Sigmoid colon (tissue), 7 donors: ENCODE measurements at places on chromosomes 11 and 22.

DNA sequence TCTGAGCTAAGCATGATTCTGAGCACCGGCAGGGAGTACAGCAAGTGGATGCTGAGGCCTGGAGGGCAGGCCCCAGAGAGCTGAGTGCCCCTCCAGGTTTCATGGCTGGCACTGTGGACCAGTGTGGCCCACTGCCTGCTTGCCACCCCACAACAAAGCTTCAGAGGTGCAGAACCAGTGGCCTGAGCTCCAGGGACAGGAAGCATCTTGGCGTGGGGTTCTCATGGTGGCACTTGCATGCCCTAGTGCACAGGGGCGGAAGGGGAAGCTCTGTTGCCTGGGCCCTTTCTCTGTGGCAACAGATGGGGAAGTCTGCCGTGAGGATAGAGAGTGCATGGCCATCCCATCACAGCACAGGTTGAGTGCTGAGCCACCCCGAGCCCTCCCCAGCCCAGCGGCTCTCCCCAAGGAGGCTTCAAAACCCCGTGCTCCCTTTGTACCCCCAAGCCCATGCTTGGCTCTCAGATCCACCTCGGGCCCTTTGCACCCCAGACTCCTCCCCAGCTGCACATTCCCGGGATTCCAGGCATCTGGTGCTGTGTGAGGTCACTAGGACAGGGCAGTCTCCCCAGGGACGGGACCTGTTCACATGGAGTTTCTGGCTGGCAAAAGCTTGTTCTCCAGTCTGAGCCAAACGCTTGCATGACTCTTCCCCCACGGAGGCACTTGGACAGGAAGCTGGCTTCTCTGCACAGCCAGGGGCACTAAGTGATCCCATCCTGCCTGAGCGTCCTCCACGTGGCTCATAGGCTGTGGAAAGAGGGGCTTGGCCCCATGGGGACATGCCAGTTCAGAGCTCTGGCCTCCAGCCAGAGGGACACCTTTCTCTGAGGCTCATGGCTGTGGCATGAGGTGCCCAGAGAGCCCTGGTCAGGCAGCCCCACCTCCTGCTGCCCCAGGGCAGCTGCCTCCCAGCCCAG is 4.2 kb downstream of the SLC25A1 start:
- peak; percentile 73 for DNase-seq

GRCh38 chr11:115927823-115928329 is 423.7 kb upstream of the CADM1 start:
- no peak for DNase-seq

DNA sequence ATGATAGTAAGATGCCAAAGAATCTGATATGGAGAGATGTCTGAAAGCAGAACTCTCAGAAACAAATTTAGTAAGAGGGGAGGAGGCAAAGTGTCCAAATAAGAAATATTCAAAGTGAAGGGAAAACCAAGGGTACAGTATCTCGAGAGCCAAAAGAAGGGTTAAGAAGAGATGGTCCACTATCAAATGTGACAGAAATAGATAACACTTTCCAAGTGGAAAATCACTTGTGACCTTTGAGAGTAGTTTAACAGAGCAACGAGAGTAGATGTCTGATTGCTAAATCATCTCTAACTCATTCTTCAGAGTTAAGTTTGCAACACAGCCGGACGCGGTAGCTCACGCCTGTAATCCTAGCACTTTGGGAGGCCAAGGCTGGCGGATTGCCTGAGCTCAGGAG is 4.3 kb upstream of the BUD13 start:
- DNase-seq: no peak

GRCh38 chr22:49676783-49677494 is 150.7 kb downstream of the BRD1 start:
- peak; percentile 46 for DNase-seq

DNA sequence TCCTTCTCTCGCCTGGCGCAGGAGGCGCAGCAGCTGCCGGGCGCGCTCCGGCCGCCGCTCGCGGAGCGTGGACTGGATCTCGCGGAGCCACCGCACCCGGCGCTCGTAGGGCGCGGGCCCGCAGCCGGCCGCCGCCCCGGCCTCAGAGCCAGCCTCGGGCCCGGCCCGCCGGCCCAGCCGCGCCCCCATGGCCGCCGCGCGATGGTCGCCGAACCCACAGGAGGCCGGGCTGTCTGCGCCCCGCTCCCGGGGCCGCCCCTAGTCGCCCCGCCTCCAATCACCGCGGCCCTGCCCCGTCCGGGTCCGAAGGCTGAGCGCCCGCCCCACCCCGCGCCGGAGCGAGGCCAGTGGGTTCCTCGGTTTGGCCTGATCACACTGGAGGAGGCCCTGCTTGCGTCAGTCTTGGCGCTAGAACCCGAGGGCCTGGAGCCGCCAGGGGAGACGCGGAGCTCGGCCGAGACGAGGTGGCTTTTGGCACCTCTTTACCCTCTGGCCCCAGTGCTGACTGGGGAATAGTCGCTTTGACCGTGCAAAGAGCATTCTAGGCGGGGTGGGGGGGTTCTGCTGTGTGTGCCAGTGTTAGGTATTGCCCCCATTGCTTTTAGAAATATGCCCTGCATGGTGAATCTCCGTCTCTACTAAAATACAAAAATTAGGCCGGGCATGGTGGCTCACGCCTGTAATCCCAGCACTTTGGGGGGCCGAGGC is at the start of gene LRRC75B:
Gene LRRC75B, minus strand, starts transcription at position 223 of the 708 bp plus-strand sequence. Its CDS starts 34 bp downstream, at position 189.
- DNase-seq: peak; percentile 97

GRCh38 chr11:66727282-66728037 is 1.6 kb downstream of the SPTBN2 start:
- DNase-seq: peak; percentile 59

- no peak for DNase-seq
Measured at GRCh38 chr11:47233989-47234668, 14.5 kb downstream of the ACP2 start.

- DNase-seq: no peak
Measured at GRCh38 chr11:106473089-106473722, 395.7 kb downstream of the AASDHPPT start.

DNA sequence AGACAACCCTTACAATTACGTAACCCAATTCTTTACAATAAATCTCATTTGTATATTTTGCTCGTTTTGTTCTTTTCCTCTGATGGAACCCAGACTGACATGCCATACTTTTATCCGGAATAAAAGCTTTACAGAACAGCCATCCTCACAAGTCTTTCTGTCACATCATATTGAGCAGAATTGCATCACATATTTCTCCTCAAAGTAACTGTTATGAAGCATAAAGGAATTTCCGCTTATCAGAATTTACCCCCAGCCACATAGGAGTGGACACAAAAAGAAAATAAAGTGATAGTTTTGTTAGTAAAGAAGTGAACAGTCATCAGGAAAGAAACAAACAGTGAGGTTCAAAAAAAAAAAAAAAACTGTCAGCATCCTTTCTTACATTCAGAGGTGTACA is 539.5 kb upstream of the LUZP2 start:
- no peak for DNase-seq

DNA sequence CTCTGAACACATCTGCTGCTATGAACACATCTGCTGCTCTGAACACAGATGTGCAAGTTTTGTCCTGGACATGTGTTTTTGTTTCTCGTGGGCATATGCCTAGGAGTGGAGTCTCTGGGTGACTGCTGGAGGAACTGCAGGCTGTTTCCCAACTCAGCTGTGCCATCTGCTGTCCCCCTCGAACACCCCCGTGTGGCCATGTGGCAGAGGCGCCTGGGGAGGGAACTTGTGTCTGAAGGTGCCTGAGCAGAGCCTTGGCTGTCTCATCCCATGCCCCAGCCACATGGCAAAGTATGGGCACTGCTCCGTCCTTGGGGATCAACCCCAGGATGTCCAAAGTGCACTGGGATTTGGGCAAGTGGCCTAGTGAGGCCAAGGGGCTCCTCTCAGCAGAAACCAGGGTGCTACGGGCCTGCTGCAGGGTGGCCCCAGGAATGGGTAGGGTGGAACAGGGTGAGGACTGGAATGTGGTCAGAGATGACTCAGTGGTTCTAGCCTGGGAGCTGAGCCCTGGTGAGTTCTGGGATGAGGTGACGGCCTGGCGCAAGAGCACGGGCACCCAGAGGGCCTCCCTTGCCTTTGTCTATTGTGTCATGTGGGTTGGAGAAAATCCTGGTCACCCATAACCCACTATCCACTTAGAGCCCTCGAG is 14.7 kb downstream of the GATD1 start:
- DNase-seq: no peak

- DNase-seq: no peak
Measured at GRCh38 chr11:66962247-66962646, 4.1 kb upstream of the PC start.

- peak; percentile 10 for DNase-seq
Measured at GRCh38 chr22:29183971-29184848, 21.5 kb upstream of the EMID1 start.

DNA sequence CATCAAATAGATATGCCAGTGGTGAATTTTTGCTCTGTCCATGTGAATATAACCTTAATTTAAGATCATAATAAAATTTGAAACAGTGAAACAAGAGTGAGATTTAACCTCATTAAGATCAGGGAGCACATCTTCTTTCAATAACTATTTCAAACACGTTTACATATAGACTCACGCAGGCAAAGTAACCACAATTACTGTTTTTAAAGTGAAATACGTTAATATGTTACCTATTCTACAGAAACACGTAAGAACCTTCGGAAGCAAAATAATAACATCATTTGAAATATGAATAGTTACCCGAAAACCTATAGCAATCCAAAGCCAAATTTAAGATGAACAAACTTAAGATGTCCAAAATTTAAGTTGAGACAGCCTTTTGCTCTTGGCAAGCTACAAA is 136.2 kb upstream of the ZC3H12C start:
- no peak for DNase-seq
